ENCODE measurements at places on chromosomes 4 and X.

GRCh38 chrX:10615931-10616774, 4.2 kb downstream of the MID1 start:
- no peak for DNase-seq

DNA sequence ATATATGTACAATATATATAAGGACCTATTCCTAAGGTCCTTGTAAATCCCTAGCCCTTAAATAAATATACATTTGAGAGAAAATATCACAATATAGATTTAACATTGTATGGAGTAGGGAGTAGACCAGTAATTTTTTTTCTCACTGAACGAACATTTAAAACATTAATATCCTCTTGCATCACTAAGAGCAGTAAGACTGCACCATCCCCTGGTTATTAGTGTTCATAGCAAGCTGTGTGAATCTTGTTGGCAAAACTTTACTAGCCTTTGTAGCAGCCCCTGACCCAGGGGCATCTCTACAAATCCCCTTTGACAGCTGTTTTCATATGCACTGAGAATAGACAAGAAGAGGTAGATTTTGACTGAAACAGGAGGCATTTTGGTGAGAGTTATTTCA, 146.5 kb downstream of the IL1RAPL2 start:
- DNase-seq: no peak

DNA sequence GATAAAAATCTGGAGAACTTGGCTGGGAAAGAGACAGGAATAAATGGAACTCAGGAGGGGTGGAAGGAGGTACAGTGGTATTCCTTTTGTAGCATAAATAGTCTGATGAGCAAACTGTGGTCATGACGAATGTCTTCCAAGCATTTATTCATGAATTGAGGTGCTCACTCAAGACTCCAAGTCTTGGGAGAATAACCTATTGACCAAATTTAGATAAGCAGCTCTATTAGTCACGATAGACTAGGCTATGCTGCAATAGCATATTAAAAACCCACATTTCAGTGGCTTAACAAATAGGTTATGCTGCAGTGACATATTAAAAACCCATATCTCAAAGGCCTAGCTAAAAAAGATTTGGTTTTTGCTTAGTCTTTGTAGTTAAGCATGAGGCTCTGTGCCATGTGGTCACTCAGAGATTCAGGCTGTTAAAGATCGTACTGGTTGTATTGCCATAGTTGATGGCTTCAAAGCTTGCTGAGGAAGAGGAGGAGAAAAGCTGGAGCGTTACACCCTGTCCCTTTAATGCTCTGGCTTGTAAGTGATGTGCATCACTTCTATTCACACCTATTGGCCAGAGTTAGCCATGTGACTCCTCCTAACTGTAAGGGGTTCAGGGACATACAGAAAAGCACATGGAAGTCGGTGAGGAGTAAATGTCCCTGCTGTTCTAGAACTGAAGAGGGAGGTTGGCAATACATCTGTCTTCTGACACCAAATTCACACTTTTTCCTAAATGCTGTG, 24.5 kb upstream of the CCDC149 start:
- no peak for DNase-seq

DNA sequence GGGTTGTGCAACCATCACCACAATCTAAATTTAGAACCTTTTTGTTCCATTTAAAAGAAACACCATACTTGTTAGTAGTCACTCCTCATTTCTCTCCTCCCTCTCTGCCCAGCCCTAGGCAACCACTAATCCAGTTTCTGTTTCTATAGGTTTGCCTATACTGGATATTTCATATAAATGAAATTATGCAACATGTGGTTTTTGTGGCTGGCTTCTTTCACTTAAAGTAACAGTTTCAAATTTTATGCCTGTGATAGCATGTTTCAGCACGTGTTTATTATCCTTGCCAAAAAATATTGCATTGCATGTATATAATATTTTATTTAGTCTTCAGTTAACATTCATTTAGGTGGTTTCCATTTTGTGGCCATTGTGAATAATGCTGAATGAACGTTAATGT, 437.6 kb downstream of the IL1RAPL1 start:
- DNase-seq: no peak

DNA sequence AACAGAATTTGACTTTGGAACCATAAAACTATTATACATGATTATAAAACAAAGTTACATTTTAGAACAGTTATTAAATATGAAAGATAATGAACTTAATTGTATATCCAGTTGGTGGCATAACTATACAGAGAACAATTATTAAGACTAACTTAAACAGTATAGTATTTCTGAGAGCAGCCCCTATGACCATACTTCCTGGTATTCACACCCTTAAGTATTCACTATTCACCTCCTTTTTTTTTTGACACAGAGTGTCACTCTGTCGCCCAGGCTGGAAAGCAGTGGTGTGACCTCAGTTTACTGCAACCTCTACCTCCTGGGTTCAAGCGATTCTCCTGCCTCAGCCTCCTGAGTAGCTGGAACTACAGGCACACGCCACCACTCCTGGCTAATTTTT, 74.5 kb downstream of the FRYL start:
- DNase-seq: no peak

GRCh38 chr4:38382520-38382919, 281.5 kb upstream of the KLF3 start:
- DNase-seq: no peak

DNA sequence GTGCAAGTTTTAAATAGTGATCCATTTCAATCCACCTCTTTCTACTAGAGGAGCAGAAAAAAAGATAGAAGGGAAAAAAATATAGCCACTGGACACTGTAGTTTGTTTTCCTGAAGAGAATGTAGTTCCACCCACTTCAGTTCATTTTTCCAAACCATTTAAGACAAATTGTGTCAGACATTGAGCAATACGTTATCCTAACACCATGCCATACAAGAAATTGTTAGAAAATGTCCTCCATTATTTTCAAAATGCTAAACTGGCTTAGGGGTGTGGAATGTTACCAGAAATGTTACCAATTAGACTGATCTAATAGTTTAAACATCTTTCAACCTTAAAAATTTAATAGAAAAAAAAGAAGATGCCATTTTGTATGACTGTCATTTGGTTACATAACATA, 48.6 kb upstream of the ETNPPL start:
- DNase-seq: no peak

GRCh38 chrX:65586491-65586890, 51.9 kb upstream of the LAS1L start:
- no peak for DNase-seq

GRCh38 chr4:143667461-143667860, 33.0 kb downstream of the FREM3 start:
- no peak for DNase-seq

DNA sequence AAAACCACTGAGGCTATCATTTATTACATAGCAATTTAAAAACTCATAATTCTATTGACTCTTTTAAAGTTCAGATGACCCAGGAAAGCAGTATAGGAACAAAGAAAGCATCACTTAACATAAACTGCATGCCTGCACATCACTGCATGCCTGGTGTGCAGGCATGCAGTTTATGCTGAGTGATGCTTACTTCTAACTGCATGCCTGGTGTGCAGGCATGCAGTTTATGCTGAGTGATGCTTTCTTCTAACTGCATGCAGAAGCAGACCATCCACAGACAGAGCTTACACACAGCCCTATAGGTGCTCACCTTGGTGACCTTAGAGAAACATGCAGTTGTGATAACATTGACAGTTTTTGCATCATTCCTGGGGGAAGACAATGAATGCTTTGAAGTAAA, 17.0 kb downstream of the SDAD1 start:
- no peak for DNase-seq

DNA sequence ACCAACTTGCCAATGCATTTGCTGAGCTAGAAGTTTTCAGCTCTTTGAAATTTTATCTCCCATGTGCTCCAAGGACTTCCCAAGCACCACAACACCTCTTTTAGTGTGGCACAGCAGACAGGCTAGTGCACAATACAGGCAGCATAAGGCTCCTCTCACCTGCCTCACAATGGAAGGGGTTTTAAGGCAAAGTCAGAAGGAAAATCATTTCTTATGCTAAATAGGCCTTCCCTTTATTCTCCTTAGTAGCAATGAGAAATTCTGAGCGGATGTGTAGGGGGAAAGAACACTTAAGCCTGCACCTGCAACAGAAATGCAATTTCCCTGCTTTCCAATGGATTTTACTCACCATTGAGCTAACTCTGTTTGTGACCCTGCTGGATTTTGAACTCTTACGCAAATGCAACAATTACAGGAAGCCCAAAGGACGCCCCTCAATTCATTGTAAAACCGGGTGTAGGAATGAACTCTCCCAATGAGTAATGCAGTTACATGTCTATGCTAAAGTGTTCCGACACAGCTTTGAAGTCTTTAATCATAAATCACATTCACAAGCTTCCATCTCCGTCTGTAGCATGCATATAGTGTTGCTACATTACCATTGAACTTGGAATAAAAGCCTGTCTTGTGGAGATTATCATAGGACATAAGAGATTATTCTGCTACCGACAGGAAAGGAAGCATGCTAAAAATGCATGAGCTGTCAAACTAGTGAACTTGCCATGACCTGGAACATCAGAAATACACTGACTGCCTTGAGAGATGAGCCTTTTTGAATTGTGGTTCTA, 1084.9 kb downstream of the RPA4 start:
- no peak for DNase-seq

GRCh38 chrX:155259752-155260151, 4.5 kb downstream of the RAB39B start:
- no peak for DNase-seq

GRCh38 chr4:153684182-153684970, at the start of gene TLR2:
TSS of gene TLR2 (plus strand) at chr4:153684280. CDS start at chr4:153702908, 18,628 bp downstream.
- DNase-seq: peak; percentile 53

DNA sequence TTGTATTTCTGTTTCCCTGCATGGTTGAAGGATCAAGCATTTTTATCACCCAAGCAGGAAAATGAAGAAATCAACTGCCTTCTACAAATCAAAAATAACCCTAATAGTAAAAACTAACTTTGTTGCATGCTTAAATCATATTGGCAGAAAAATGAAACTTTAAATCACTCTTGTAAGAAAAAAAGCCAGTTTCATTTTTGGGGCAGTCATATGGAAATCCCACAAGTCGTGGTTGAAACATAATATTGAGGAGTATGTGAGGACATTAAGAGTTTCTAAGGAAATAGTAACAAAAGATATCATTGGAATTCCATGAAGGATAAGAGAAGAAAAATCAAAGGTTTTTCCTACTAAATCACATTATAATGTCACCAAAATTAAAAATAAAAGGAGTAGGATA, 8.4 kb downstream of the TEC start:
- no peak for DNase-seq

- no peak for DNase-seq
Observed at GRCh38 chr4:139972305-139972704, 181.7 kb downstream of the MAML3 start.

DNA sequence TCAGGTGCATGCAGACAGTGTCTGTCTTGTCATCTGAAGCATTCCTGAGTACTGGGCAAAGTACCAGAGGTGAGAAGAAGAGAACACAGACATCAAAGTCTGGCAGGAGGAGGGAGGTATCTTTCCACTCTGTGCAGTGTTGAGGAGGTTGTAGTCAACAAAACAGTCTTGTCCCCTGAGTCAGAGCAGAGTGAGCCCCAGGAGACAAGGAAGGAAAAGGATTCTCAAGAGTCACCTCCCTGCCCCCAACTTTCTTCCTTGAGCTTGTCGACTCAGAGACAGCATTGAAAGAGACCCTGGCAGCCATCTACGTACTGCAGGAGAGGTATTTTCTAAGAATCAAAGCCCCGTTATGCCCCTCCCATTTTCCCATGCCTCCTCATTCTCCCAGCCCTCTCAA, 4.4 kb upstream of the SRPX start:
- DNase-seq: no peak

DNA sequence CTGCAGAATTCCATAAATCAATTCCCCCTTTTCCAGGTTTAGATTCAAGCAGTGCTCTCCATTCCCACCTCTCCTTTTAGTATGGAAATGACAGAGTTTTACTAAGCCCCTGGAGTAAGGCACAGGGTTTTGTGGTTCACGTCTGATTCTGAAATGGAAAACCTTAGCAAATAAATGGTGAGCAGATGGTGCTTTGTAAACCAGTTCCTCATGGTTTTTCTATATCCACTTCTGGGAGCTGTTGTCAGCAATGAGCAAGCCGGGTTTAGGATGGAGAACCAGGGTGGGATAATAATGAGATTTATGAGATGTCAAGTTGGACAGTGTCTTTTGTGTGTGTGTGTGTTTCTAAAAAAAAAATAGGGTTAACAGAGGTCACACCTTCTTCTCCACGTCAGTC, 113.8 kb upstream of the RBPJ start:
- no peak for DNase-seq

DNA sequence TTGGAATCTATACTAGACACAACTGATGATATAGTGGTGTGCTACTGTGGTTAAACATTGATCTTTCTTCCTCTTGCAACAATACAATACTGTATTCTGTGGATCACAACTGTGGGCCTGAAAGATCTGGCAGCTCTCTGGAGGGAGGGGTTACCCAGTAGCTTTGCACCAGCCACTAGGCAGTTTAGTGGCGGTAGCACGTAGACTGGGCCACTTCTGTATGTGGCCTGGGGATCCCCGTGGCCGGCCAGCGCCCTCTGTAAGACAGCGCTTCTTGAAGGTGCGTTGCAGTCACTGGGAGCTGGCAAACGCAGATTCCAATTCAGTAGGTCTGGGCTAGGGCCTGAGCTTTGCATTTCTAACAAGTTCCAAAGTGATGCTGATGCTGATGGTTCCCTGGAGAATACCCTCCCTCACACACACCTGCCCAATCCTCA, 168.6 kb downstream of the MGST2 start:
- no peak for DNase-seq

GRCh38 chr4:117455088-117455487, 369.7 kb upstream of the TRAM1L1 start:
- DNase-seq: no peak

DNA sequence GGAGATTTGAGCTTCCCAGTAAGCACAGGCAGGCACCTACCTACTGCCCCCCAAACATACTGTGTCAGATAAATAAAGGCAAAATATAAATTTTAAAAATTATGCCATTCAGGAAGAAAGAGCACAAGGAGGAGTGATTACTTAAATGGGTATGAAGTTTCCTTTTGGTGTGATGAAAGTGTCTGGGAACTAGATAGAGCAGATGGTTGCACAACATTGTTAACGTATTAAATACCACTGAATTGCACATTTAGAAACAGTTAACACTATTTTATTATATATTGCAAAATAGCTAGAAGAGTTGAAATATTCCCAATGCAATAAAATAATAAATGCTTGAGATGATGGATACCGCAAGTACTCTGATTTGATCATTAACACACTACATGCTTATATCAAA, 374.7 kb upstream of the FGF13 start:
- no peak for DNase-seq

GRCh38 chrX:84717343-84717742, 215.1 kb upstream of the HDX start:
- DNase-seq: no peak

- no peak for DNase-seq
Observed at GRCh38 chr4:83855044-83855443, 319.1 kb downstream of the GPAT3 start.

GRCh38 chrX:102154218-102154860, 1.4 kb downstream of the BEX5 start:
- no peak for DNase-seq

- DNase-seq: no peak
Observed at GRCh38 chr4:48027653-48028052, 11.1 kb downstream of the NIPAL1 start.

- no peak for DNase-seq
Observed at GRCh38 chrX:93461060-93461459, 212.3 kb downstream of the NAP1L3 start.

Data from stimulated activated CD4-positive, alpha-beta T cell treated with anti-CD3 and anti-CD28 coated beads, Interleukin-12 subunit alpha, Interleukin-12 subunit beta, amount 100 ng/mL, for 24 hours (primary cell).